ENCODE measurements at places on chromosomes 1 and 21. TPM values are rescaled to one million over a fixed set of nuclear protein-coding genes. Genes with fewer than 3 reads are reported as not detected.

PRKAB2 gene
- 26.5 TPM for polyA plus RNA-seq

MMP23B gene
- 11.3 TPM for polyA plus RNA-seq

TCHHL1 gene
- not detected for polyA plus RNA-seq

PYHIN1 gene
- not detected for polyA plus RNA-seq

PTGS2 gene
- not detected for polyA plus RNA-seq

TMEM82 gene
- polyA plus RNA-seq: not detected

SCAF4 gene
- polyA plus RNA-seq: 40.9 TPM

TNFRSF18 gene
- 0.39 TPM for polyA plus RNA-seq

USH2A gene
- not detected for polyA plus RNA-seq

TBX19 gene
- 1.7 TPM for polyA plus RNA-seq

CELA3B gene
- polyA plus RNA-seq: not detected

CACNA1S gene
- not detected for polyA plus RNA-seq

PUSL1 gene
- 18.7 TPM for polyA plus RNA-seq

LENEP gene
- polyA plus RNA-seq: not detected

DTL gene
- 10.7 TPM for polyA plus RNA-seq

TMEM234 gene
- 36.8 TPM for polyA plus RNA-seq

SLC16A4 gene
- polyA plus RNA-seq: 0.87 TPM

PLA2G5 gene
- polyA plus RNA-seq: 0.44 TPM

ADORA1 gene
- polyA plus RNA-seq: 12.2 TPM

LAPTM5 gene
- polyA plus RNA-seq: 0.10 TPM

TRIM58 gene
- polyA plus RNA-seq: 2.2 TPM

CLEC20A gene
- polyA plus RNA-seq: not detected

S100A8 gene
- 4.4 TPM for polyA plus RNA-seq

TFF2 gene
- polyA plus RNA-seq: not detected

KRTAP7-1 gene
- polyA plus RNA-seq: not detected

MYBPH gene
- 0.86 TPM for polyA plus RNA-seq

PSRC1 gene
- 13.4 TPM for polyA plus RNA-seq

PTTG1IP gene
- polyA plus RNA-seq: 253 TPM

OR2T35 gene
- polyA plus RNA-seq: not detected

C8A gene
- not detected for polyA plus RNA-seq

MTMR11 gene
- polyA plus RNA-seq: 0.56 TPM

RBP7 gene
- 2.3 TPM for polyA plus RNA-seq

OR6K3 gene
- polyA plus RNA-seq: not detected

LIN28A gene
- 3.4 TPM for polyA plus RNA-seq

ZNF593 gene
- 58.0 TPM for polyA plus RNA-seq

LAX1 gene
- not detected for polyA plus RNA-seq

ADCY10 gene
- 0.44 TPM for polyA plus RNA-seq

HLX gene
- polyA plus RNA-seq: 2.1 TPM

SLC2A5 gene
- polyA plus RNA-seq: 0.11 TPM

NUF2 gene
- polyA plus RNA-seq: 7.6 TPM

ANXA9 gene
- 2.0 TPM for polyA plus RNA-seq

PLA2G4A gene
- 0.50 TPM for polyA plus RNA-seq

Data from cardiac muscle cell (in vitro differentiated cells and primary cell).